ENCODE measurements at places on chromosomes 4 and X.

GRCh38 chrX:51860679-51861078 is 32.7 kb upstream of the MAGED1 start:
- no peaks in the 10 kb centered on the region for H3K27me3 ChIP-seq
- no peak for DNase-seq
- H3K27ac ChIP-seq, result no peak overlapping the region
- no peak overlapping the region for H3K4me3 ChIP-seq

GRCh38 chr4:1259966-1260365 is 11.0 kb upstream of the CTBP1 start:
- no peak for DNase-seq
- no peaks in the 10 kb centered on the region for H3K4me1 ChIP-seq
- H3K27ac ChIP-seq, result no peak overlapping the region
- H3K36me3 ChIP-seq, result no peaks in the 10 kb centered on the region
- no peak overlapping the region for H3K4me3 ChIP-seq
- H3K27me3 ChIP-seq, result no peaks in the 10 kb centered on the region

DNA sequence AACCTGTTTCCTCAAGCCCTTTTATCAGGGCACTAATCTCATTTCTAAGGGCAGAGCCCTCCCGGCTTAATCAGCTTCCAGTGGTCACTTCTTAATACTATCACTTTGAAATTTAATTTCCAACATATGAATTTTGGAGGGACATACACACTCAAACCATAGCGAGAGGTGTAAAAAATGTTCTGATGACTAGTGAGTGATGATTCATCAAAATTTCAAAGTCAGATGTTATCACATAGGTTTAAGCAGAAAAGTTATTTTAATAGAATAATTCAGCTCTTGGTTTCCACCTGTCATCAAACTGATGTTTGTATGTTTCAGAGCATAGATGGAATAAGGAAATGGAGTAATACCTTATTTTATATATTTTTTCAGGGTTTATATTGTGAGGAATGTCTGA is 161.9 kb downstream of the TLL1 start:
- no peak overlapping the region for H3K4me3 ChIP-seq
- DNase-seq, result no peak
- no peaks in the 10 kb centered on the region for H3K27me3 ChIP-seq
- no peaks in the 10 kb centered on the region for H3K4me1 ChIP-seq
- H3K36me3 ChIP-seq, result no peaks in the 10 kb centered on the region

DNA sequence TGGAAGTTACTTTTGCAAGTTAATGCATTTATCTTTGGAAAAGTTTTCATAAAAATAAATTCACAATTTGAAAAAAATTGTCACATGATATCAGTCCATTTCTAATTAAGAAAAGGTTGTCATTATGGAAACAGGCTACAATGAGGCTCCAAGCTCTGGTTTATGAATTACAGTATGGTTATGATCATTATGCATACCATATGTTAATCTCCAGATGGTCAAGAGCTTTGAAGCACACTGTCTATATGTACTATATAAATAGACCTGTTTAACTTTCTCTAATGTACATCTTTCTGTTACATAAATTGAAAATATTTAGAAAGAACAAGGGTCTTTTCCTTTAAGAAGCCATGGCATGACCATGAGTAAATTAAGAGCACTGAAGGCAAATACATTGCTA is 2338.8 kb downstream of the PCDH7 start:
- H3K27ac ChIP-seq, result no peak overlapping the region
- H3K4me3 ChIP-seq, result no peak overlapping the region
- H3K27me3 ChIP-seq, result no peaks in the 10 kb centered on the region
- H3K36me3 ChIP-seq, result no peaks in the 10 kb centered on the region
- H3K4me1 ChIP-seq, result no peaks in the 10 kb centered on the region

- no peaks in the 10 kb centered on the region for H3K36me3 ChIP-seq
- no peak for DNase-seq
- H3K27ac ChIP-seq, result no peak overlapping the region
- H3K4me3 ChIP-seq, result no peak overlapping the region
These were observed 15.2 kb downstream of the GATB start for GRCh38 chr4:151745481-151746231.

GRCh38 chr4:128480945-128481344 is 193.3 kb upstream of the PGRMC2 start:
- peaks cover 3% of the 10 kb centered on the region for H3K4me1 ChIP-seq
- no peaks in the 10 kb centered on the region for H3K36me3 ChIP-seq
- no peak for DNase-seq
- no peak overlapping the region for H3K4me3 ChIP-seq
- no peaks in the 10 kb centered on the region for H3K27me3 ChIP-seq

- H3K27ac ChIP-seq, result no peak overlapping the region
- no peak for DNase-seq
- H3K36me3 ChIP-seq, result no peaks in the 10 kb centered on the region
- no peaks in the 10 kb centered on the region for H3K27me3 ChIP-seq
These were observed 902.7 kb upstream of the EPHA5 start for GRCh38 chr4:66572949-66573348.

GRCh38 chrX:63551856-63552255 is 200.7 kb upstream of the SPIN4 start:
- H3K4me1 ChIP-seq, result no peaks in the 10 kb centered on the region
- DNase-seq, result no peak
- no peaks in the 10 kb centered on the region for H3K36me3 ChIP-seq

DNA sequence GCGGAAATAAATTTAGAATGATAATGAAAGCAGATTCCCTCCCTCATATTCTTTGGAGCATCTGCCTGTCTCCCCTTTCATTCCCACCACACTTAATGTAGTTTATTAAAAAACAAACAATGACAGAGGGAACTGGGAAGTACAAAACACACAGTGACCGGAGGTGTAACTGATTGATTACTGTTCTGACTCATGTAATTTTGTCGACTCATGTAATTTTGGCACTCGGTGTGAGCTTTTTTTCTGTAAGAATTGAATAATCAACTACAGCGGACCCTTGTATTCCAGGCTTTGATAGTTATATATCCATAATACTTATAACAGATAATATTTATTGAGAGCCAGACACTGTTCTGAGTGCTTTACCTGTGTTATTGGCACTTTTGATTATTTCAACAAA is 110.4 kb downstream of the PALLD start:
- H3K4me3 ChIP-seq, result no peak overlapping the region
- no peaks in the 10 kb centered on the region for H3K36me3 ChIP-seq
- no peak for DNase-seq
- H3K27ac ChIP-seq, result no peak overlapping the region

DNA sequence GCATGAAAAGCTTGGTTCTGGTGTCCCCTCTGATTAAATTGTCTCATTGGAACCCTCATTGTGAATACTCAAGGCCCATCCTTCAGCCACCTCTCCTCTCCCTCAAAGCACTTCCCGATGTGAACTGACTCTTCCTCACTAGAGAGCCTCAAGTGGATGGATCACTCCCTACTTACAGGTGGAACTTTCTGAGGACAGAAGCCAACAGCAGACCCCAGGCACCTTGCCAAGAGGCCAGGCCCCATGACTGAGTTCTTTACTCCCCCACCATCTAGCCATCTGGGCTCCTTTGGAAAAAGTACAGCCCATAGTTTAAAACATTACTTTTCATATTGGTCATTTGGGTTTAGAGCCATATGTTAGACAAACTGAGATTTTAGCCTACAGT is 224.1 kb downstream of the SHROOM3 start:
- peaks cover 47% of the 10 kb centered on the region for H3K4me1 ChIP-seq
- peak overlapping the region; percentile 76 for H3K27ac ChIP-seq
- H3K27me3 ChIP-seq, result no peaks in the 10 kb centered on the region
- H3K36me3 ChIP-seq, result no peaks in the 10 kb centered on the region
- no peak for DNase-seq

GRCh38 chrX:11406109-11406765 is 113.0 kb downstream of the AMELX start:
- no peaks in the 10 kb centered on the region for H3K4me1 ChIP-seq
- DNase-seq, result no peak
- H3K27me3 ChIP-seq, result no peaks in the 10 kb centered on the region

- H3K27ac ChIP-seq, result no peak overlapping the region
- H3K27me3 ChIP-seq, result no peaks in the 10 kb centered on the region
- no peak for DNase-seq
- no peak overlapping the region for H3K4me3 ChIP-seq
These were observed 165.1 kb upstream of the TTC29 start for GRCh38 chr4:147110473-147111367.
